T-helper 2 cell treated with Interferon-gamma antibody and Interleukin-4, amounts not matched to agents 5 μg/mL and 100 μg/mL, for 36 hours (primary cell): ENCODE measurements at places on chromosomes 13 and 19.

GRCh38 chr13:42766016-42766415 lies 15.4 kb upstream of the FAM216B start:
- no peak for DNase-seq

DNA sequence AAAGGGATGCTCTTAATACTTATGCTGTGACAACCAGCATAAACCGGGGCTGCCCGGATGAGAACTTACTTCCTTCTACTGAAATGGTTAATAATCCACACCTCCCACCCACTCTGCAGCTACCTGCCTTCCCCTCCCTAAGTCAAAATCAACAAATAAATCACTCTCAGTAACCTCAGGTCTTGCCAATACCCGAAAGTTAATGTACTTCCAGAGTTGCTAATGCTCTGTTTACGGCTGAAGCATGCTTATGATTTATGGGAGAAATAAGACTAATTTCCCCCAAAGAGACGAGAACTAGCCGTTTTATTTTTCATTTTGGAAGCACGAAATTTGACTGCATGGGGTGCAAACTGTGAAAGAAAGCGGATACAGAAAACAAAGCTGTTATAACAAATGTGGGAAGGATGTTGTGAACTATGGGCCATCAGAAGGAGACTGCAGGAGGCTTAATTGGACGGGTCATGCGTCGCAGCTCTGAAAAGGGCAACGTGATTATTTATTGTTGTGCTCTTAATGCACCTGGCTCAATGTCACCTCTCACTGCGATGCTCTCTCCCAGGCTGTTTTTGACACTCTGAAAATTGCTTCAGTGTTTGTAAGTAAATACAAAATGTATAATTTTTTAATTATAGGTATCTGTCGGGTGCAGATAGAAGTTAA lies 114.0 kb upstream of the SLC7A1 start:
- no peak for DNase-seq

DNA sequence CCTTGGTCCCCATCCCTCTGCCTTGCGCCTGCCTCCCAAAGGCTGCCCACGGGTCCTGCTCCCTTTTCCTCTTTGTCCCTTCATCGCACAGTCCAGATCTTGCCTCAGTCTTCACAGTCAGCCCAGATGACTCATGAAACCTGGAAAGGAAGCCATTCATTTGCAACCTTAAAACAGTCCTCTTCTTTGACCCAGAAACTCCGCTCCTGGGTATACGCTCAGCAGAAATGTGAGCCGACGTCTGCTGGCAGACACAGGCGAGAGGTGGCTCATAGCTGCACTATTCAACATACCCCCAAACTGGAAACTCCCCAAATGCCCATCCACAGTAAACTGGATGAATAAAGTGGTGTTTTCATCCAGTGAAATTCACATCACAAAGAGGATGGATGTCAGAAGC lies 13.6 kb upstream of the PEPD start:
- DNase-seq = no peak

DNA sequence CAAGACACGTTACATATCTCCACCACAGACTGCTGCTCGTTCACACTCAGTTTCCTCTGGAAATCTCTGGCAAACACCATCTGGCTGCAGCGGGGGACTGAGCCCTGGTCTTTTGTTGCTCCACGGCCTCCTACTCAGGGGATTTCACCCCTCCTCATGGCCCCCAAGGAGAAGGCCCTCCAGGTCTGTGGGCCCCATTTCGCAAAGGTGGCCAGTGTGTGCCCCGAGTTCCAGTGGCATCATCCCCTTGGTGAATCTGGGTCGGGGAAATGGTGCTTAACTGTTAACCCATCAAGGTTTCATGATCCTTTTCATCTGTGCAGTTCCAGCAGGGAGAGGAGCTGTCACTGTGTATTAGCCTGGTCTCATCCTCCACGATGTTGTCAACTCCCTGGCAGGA lies 235.4 kb upstream of the MAB21L1 start:
- DNase-seq = no peak

DNA sequence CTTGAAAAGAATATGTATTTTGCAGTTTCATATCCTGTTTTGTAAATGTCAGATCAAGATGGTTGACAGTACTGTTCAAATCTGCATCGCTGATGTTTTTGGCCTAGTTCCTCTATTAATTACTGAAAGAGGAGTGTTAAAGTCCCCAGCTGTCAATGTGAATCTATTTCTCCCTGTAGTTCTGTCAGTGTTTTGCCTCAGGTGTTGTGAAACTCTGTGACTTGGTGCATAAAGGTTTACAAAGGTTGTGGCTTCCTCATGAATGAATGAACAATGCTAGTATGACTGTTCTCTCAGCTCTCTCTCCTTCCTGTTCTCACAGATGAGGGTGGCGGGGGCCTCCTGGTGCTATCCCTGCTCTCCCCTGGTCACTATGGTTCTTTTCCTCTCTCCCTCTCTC lies 142.4 kb downstream of the MYCBP2 start:
- DNase-seq = peak; percentile 44

GRCh38 chr19:33860312-33861090 lies 63.8 kb downstream of the KCTD15 start:
- no peak for DNase-seq

DNA sequence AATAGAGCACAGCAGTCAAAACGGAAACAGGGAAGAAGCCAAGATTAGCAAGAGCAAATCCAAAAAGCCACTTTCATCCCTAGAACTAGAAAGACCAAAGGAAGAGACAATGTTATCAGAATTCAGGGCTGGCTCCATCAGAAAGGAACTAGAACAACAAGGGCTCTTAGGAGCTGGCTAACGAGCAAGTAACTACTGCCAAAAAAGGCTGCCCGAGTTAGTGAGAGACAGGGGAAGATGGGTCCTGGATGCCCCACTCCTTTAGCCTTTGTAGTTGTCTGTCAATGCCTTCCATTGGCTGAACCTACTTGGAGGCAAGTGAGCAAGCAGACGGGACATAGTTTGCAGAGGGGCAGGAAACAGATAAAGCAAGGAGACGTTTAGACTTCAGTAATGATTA lies 240.4 kb downstream of the KLF12 start:
- no peak for DNase-seq

- no peak for DNase-seq
Measured at GRCh38 chr13:102879793-102880499, 34.1 kb downstream of the ERCC5 start.

DNA sequence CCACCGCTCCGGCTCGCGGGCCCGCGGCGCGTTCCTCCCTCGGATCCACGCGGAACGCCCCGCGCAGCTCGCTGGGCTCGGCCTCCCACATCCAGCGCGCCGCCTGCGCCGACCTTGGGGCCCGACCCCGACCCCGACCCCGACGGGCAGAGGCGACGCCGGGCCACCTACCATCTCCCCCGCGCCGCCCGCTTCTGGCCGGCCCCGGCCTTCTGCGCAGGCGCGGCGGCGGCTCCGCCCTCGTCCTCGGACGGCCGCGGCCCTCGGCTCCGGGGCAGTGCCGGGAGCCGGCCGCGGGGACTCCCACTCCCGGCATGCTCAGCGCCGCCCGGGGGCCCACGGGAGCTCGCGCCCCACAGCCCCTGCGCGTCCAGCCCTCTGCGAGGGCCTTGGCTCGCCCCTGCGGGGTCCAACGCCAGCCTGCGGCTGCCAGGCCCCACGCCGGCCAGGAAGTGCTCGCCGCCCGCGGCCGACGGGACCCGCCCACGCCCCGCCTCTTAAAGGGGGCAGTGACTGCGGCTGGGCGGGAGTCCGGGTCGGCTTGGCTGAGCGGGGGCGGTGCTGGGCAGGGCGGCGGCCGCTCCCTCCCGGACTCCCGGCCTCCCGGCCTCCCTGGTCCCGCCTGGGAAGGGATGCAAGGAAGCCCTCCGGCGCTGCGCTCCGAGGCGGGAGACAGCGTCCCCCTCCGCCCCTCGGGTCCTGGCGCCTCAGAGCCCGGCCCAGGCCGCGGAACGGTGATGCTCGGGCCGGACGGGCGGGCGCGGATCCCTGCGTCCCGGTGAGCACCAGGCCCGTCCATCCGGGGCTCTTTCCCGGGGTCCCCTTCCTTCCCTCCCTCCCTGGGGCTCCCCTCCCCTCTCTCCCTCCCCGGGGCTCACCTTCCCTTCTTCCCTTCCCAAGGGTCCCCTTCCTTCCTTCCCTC lies at the start of gene DCUN1D2:
DCUN1D2 (minus strand) TSS at position 216 of the 922 bp plus-strand sequence; CDS start at position 174, 42 bp downstream.
- DNase-seq = peak; percentile 86

- peak; percentile 73 for DNase-seq
Measured at GRCh38 chr19:2475018-2475701, 767 bp upstream of the GADD45B start.

DNA sequence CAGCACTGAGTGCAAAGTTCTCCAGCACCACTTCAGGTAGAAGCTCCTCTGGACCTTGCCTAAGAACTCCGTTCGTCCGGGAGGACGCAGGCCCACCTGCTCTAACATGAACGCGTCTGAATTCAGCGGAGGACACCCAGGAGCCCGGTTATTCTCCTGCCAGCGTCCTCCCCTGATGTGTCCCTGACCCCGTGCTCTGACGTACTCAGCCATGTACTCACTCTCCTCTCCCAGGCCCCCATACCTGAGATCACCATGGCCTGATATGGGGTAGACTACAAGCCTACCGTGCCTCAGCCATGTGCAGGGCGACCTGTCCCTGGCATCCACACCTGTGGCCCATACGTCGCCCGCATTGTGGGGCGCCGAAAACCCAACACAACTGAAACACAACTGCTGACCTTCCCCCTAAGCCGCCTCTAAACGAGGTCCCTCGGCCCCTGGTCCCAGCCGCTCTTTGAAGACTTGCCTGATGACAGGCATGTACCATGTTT lies 744 bp upstream of the ZNF584 start:
- DNase-seq = no peak

DNA sequence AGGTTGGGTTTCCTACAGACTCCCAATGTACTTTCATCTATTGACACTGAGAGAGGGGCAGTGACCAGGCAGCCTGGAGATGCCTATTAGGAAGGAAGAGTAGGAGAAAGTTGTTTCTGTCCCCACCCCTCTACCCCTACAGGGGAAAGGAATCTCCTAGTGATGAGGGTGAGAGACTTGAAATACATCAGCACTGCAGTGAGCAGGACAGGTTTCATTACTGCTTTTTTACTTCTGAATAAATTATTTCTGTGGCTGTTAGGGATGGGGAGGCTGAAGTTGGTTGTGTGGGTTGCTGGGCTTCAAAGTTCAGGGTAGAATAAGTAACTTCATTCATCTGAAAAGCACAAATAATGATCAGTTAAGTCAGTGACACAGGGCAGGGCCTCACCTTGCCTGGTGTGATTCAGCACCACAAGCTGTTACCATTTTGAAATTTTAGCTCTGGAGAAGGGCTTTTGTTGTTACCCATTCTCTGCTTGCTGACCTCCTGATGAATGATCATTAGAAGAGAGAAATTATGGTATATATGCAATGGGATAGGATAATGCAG lies 19.3 kb downstream of the CEACAM1 start:
- DNase-seq = no peak

GRCh38 chr19:3823350-3823713 lies 37.2 kb upstream of the MATK start:
- no peak for DNase-seq

- no peak for DNase-seq
Measured at GRCh38 chr13:51346397-51346796, 6.9 kb downstream of the SERPINE3 start.

- DNase-seq = no peak
Measured at GRCh38 chr19:6579450-6580178, 11.3 kb downstream of the CD70 start.

DNA sequence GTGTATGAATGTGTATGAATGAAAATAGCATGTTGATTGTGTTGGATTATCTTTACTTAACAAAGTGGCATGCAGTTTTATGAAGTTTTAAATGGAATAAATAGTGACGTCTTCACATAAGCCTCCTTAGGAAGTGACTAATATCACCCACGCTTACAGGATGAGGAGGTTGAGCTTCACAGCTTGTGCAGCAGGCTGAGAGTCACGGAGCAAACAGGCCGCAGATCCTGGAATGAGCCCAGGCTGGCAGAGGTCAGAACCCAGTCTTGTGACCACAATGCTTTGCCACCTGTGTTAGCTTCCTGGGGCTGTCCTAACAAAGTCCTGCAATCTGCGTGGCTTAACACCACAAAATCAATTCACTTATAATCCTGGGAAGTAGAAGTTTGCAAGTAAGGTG lies 20.8 kb downstream of the LAIR2 start:
- DNase-seq = peak; percentile 76
